ENCODE measurements at places on chromosomes 7 and 10.

DNA sequence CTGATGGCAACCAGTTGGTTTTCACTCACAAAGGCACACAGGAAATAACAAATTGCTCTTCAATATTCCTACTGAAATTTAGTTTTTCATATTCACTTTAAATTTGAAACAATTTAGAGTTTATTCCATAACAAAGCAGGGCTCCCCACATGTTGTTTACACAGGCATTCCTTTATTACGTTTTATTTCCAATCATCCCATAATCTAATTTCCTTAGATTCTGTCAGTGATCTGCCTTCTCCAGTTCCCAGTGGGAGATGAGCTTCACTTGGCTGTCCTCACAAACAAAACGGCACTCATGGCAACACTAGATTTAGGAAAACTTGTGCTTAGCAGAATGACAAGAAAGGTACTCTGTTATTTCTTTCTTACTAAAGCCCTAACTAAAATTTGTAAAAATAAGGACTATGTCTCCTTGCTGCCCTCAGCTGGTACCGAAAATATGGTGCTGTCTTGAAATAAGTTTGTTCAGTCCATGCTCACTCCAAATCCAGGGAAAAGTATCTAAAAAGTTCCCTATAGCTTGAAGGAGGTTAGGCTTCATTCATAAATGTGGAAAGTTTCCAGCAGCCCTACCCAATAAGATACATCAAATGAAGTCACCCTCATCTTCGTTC, 23.0 kb downstream of the PHYH start:
- DNase-seq, result no peak

DNA sequence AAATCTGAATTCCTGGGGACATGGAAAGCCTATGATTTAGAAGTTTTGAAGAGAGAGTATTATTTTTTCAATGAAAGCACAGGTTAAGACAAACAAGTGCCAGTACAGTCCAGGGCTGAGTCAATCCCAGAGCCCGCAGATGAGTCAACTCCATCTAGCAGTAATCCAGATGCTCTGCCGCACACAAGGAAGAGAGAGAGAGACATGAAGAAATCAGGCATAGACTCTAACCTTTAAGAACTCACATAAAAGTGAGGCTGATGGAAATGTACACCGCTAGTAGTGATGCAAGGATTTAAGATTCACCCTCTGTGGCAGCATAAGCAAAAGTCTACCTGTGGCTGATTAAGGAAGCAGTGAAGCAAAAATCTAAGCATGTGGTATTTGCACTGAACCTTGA, 651.5 kb downstream of the TNS3 start:
- no peak for DNase-seq

- DNase-seq, result no peak
These were observed 19.5 kb downstream of the CCDC71L start for GRCh38 chr7:106641416-106641815.

DNA sequence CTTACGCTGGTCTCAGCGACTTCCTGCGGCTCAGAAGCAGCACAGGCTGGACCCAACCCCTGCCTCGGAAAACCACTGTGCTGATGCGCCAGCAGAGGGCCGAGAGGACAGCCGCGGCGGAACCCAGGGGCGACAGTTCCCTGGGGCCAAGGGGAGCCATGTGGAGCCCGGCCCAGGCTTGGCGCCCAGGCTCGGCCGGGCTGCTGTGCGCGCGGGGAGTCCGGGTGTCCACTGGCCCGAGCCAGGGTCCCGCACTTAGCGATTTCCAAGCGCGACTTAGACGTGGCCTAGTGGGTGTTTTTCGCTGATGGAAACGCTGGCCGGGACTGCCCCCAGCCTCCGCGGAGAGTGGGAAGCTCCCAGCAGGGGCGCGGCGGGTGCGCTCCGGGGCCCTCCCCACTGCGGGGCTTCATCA, 18.6 kb upstream of the ZNF32 start:
- no peak for DNase-seq

DNA sequence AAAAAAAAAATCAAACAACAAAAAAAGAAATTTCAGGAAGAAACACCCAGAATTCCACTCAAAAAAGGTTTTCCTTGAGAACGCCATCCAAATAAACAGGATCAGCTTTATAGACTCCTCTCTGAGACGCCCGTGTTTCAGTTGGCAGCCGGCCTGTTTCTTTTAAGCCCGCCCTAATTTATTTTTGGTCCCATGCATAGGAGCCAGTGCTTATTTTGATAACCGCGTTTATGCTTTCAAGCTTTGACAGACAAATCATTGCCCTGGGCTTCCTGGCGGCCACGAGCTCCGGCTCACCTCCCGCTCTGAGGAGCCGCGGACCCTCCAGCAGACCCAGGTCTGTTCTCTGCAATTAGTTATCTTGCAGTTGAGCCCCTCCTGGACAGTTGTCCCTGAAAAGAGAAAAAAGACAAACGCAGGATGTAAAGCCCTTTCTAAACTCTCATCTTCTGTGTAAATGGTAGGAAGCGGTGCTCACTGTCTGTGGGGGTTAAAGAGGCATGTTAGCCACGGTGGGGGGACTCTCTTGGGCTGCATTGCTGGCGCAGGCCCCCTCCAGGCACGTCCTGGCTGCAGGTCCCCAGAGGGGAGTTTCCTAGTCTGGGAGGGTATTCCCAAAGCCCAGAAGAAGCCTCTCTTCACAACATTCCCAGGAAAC, 22.2 kb upstream of the UNCX start:
- no peak for DNase-seq

DNA sequence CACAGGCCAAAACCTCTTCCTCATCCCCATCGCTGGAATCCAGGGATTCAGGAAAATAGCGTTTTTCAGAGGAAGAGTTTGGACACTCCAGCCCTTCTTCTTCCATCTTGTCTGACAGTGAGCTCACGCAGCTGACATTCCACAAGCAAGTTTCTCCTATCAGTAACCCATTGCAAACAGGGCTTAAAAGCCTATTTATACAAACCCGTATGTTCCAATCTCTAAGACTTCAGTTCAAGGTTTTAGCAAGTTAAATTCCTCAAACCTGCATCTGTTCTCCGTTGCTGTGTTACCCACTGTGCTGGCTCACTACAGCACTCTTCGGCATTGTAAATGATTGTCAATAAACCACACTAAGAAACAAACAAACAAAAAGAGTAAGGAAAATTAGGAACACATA, 373 bp downstream of the DHX32 start:
- DNase-seq, result no peak

GRCh38 chr10:130215151-130215930, 79.2 kb downstream of the GLRX3 start:
- no peak for DNase-seq

DNA sequence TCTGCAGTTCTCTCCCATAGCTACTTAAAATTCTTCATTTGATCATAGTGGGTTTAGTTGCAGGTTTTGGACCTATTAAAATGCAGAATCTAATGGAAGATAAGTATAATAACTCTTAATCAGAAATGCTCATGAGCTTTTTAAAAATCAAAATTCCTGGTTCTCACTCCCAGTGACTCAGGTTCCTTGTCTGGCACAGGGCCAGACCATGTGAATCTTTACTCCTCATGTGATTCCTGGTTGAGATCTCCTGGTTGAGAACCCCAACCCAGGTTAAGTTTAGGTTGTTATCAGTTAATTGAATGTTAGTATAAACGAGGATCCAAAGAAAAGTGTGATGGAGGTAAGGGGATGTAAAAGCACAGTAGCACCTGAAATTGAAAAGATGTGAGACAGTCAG, 17.5 kb upstream of the TRUB1 start:
- DNase-seq, result no peak

- no peak for DNase-seq
These were observed 1.3 kb downstream of the AMPH start for GRCh38 chr7:38629651-38630510.

GRCh38 chr7:103799298-103799697, 190.2 kb downstream of the RELN start:
- DNase-seq, result no peak

GRCh38 chr7:17878627-17879026, 61.7 kb downstream of the SNX13 start:
- DNase-seq, result no peak

- no peak for DNase-seq
These were observed 138.9 kb downstream of the TNS3 start for GRCh38 chr7:47443049-47443448.

- no peak for DNase-seq
These were observed 171.0 kb downstream of the PPP1R17 start for GRCh38 chr7:31858055-31858454.

- no peak for DNase-seq
These were observed 477.0 kb upstream of the GALNT17 start for GRCh38 chr7:70654979-70655378.

- DNase-seq, result no peak
These were observed 38.8 kb downstream of the PRKAG2 start for GRCh38 chr7:151838072-151838471.

DNA sequence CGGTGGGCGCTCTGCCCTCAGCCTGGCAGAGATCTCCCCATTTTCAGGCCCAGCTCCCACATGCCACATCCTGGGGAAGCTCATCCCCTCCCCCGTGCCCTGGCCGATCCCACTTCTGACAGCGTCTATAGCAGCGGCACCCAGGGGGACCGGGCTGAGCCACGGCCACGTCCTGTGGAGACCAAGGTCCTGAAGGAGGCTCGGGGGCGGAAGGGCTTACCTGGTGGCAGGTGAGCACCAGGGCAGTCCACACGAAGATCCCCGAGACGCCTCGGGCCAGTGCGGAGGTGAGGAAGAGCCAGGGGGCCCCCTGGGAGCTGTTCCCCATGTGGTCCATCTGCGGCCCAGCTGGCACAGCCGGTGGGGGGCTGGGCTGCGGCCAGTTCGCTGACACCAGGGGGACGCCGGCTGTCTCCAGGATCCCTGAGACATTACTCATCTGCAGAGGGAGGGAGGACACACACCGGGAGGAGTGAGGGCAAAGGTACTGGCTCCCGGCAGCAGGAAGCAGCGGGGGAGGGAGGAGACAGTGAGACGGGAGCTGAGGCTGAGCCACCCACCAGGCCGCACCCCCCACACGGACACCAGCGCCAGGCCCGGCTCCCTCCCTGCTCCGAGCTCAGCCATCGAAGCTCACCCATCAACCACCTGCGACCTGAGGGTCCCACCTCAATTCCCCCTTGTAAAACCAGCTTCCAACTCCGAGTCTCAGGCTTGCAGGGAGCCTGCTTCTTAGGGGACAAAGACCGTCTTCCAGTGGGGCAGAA, 776 bp downstream of the TMEM184A start:
- DNase-seq, result no peak

- DNase-seq, result no peak
These were observed 5.8 kb upstream of the KLF6 start for GRCh38 chr10:3790858-3791257.

DNA sequence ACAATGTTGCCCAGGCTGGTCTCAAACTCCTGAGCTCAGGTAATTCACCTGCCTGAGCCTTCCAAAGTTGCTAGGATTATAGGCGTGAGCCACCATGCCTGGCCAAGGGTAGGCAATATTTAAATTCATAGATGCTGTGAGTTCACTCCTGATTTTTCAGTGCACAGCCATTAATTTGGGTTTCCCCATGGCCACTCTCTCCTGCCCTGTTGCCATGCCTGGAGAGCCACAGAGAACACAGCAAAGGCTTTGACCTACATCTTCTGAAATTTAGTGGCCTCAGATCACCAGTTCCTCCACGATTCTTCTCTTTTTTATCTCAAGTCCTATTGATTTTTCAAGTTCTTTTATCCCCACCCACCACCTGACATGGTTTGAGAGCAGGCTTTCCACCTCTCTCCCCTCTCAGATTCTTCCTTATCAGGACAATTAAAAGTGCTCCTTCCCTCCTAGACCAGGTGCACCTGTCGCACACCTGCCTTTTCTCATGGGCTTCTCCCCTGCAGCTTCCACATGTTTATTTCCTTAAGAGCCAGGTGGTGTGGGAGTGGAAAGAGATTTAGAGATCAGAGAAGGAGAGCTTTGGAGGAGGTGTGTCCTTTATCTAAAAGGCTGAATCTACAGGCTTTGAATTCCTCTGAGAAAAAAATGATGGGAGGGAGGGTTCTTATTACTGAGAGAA, 123.8 kb downstream of the ADRA2A start:
- DNase-seq, result no peak

GRCh38 chr10:37741831-37742230, 115.6 kb downstream of the ZNF248 start:
- no peak for DNase-seq

DNA sequence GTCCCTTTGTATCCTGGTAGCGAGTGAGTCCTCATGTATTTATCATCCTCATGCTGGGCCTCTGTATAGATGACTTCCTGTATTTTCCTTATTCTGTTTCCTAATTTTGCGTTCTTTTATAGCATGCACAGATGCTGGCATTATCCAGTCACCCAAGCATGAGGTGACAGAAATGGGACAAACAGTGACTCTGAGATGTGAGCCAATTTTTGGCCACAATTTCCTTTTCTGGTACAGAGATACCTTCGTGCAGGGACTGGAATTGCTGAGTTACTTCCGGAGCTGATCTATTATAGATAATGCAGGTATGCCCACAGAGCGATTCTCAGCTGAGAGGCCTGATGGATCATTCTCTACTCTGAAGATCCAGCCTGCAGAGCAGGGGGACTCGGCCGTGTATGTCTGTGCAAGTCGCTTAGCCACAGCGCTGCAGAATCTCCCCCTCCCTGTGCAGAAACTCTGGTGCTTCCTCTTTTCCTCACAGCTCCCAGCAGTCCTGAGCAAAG, 183.1 kb upstream of the PRSS58 start:
- peak; percentile 27 for DNase-seq

DNA sequence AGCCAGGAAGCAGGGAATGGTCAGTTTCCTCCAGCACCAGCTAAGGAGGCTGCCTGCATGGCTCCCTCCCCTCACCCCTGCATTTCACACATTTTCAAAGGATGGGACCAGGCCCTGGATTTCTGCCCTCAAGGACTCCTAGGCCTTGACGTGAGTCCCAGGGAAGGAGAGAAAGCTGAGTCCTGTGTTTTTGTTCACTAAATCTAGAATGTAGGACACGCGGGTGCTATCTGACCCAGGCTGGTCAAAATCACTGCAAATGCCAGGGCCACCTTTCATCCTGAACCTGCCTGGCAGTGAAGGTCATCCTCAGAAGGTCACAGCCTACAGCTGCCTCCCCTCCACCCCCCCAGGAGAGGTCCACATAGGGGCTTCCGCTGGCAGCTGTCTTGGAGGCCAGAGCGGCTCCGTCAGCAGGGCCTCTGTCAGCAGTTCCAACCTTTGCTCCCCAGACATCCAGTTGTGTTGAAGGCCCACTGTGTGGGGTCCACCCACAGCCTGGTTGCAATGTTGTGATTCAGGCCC, 18.0 kb downstream of the RHBDD2 start:
- no peak for DNase-seq

All from CD4-positive, alpha-beta T cell treated with Interleukin-17A for 1 hour (primary cell).